Fibroblast of skin of scalp (primary cell): ENCODE measurements at places on chromosomes 1 and 21.
A peak's percentile ranks its signal among the peaks of the same experiment; 100 is the strongest.

DNA sequence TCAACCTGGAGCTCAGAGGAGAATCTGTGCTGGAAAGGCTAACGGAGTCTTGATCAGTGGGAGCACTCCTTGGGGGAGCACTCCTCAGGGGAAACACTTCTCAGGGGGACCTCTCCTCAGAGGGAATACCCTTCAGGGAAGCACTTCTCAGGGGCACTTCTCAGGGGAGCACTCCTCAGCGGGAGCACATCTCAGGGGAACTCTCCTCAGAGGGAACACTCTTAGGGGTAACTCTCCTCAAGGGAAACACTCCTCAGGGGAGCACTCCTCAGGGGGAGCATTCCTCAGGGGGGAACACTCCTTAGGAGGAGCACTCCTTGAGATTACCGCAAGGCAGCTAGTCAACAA lies 41.2 kb downstream of the CD2 start:
- no peak for DNase-seq

DNA sequence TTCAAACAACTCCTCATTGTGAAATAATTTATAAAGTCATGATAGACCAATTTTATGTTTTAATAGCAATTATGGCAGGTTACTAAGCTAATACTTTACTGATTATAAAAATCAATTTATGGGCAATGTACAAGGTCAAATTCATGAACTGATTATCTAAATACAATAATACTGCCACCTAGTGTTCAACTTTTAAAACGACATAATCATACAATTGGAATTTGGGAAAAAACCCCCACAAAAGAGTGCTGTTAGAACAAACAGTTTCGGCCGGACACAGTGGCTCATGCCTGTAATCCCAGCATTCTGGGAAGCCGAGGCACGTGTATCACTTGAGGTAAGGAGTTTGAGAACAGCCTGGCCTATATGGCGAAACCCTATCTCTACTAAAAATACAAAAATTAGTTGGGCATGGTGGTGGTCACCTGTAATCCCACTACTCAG lies 14.0 kb downstream of the GTF2B start:
- peak; percentile 37 for DNase-seq

DNA sequence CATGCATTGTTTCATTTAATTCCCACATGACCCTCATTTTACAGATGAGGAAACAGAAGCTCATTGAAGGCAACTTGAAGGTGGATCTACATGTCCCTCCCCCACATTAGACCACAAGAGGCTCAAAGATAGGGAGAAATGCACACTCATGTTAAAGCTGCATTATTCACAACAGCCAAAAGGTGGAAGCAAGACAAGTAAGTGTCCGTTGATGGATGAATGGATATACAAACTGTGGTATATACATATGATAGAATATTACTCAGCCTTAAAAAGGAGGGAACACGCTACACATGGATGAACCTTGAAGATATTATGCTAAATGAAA lies 149.7 kb upstream of the JUN start:
- DNase-seq, result peak; percentile 12

DNA sequence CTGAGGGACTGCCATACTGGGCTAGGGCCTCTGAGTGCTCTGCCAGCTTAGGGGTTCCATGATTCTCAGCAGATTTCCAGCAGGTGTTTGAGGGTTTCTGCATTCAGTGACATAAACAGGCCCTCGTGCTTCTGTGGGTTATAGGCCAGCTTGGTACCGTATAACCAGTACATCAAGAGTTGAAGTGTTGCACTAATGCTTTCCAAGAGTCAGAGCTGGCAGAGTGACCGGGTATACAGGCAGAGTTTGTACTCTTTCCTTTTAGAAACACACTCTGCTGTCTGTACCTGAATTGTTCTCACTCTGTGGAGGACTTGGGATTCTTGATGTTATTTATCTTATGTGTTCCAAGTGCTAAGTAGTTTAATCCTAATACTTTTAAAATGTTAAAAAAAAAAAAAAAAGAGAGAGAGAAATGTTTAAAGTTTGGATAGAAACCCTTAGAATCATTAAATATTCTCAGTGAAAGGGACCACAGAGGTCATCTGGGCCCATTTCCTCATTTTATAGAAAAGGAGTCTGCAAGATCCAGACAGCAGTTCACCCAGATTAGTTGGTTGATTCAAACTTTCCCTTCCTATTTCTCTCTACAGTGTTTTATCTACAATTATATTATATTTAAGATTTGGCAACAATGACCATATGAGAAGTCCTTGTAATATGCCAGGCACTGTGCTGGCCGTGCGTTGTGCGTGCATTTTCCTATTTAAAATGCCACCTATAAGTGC lies 325.8 kb downstream of the KIF26B start:
- no peak for DNase-seq

- DNase-seq, result no peak
Measured at GRCh38 chr1:45009956-45010854, 919 bp downstream of the HECTD3 start.

GRCh38 chr1:208997726-208998312 lies 585.7 kb upstream of the CAMK1G start:
- DNase-seq, result peak; percentile 42

GRCh38 chr21:33246506-33246905 lies 16.8 kb downstream of the IFNAR2 start:
- DNase-seq, result no peak

GRCh38 chr1:154405747-154406571 lies 816 bp downstream of the IL6R start:
- peak; percentile 71 for DNase-seq

DNA sequence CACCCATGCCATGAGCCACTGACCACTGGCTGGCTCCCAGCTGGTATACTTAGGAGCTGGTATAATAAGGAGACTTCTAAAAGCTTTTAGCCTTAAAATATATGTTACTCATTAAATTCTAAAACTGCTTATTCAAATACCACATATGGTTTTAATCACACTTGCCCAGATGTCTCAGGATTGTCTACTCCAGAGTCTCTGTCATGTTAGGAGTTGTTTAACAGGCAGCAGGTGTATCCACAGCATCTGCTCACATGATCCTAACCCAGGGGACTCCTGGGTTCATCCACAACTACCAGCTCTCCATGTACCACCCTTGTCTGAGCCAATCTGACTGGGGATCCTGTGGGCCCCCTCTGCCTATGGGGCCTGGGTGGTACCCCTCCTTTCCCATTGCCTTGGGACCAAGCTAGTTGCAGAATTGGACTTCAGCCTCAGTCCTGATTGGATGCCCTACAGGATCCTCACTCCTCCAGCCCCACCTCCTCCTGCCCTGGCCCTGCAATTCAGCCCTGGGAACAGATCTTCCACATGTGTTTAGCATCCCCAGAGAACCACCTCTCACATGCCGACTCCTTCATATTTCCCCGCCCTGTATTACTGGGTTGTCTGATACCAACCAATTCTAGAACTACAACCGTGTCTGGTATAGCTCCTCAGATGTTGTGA lies 61.3 kb downstream of the BCAR3 start:
- DNase-seq, result peak; percentile 73

- DNase-seq, result no peak
Measured at GRCh38 chr21:44752671-44753235, 41.4 kb upstream of the TSPEAR start.

DNA sequence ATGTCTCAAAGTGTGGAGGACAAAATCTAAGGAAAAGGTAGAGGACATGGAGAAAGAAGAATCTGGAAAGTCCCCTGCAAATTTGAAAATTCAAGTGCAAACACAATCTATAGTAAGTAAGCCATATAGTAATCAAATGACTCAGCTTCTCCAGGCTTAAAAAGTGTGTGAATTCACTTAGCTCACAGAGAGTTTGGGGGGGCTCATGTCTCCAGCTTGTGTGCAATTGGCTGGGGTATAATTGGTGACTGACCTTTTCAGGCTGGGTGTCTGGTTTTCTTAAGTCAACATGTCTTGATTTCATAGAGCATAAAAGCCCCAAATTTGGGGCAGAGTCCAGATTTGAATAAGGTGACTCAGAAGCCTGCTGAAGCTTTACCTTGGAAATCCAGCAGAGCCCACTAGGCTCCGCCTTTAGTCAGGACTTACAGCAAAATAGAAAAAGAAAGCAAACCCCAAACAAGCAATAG lies 8.6 kb downstream of the CLDN14 start:
- peak; percentile 79 for DNase-seq

DNA sequence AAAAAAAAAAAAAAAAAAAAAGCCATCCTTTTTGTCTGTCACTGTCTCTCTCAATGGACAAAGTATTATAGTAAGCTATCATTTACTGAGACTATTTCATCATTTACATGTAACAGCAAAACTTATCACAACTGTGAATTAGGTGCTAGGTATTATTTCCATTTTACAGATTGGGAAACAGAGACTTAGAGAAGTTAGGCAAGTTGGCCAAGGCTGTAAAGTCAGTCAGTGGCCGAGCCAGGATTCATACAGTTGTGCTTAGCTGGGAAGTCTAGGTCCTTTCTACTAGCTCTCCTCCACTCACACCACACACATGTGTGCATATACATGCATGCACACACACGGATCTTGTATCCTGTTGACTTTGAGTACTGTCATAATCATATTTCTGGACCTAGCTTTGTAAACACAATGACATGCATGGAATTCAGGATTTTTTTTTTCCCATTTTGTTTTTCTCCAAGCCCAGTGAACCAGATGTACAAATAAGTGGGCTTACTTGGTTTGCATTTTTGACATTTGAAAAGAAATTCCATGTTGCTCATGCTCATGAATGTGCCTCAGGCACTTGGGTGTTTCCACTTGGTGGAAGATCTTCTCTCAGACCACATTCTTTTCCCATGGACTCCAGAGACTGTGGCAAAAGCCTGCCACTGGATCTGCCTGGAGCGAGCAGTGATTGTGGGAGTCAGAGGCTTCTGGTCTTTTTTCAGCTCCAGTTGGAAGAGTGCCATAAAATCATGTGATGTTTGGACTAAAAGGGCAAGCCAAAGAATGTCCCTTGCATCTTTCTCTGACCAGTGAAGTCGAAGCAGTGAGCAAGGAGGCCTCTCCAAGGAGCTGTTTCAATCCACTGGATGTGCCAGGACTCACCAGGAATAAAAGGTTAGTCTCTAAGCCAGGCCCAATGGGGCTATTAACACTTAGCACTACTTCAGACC lies 61.7 kb upstream of the DNAJC6 start:
- peak; percentile 99 for DNase-seq

DNA sequence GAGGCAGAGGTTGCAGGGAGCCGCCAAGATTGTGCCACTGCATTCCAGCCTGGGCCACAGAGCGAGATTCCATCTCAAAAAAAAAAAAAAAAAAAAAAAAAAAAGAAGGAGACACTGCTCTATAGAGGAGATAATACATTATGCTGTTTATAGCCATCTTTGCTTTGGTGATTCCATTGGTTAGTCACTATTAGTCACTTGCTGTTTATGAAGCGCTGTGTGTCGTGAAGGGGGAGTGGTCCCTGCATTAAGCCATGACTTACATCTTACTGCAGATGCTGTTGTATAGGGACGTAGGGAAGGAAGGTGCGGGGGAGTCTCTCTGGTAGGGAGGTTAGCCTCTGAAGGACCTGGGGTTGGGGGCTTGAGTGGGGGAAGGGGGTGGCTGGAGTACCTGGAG lies 48.3 kb downstream of the HUNK start:
- DNase-seq, result peak; percentile 59

GRCh38 chr1:110680036-110680735 lies 5.4 kb upstream of the KCNA3 start:
- DNase-seq, result no peak

DNA sequence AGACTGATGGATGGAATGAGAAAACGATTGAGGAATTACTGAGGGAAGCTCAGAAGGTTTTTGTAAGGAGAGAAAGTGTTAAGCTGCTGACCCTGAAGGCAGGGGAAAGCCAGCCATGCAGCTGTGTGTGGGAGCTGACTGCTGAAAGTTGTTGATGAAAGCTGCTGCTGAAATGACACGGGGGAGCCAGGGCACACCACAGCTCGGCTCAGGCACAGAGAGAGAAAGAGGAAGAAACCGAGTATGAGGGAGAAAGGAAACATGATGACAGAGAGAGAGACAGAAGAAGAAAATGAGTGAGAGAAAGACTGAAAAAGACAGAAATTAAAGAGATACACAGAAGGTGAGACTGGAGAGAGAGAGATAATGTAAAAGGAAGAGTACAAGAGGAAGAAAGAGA lies 115.5 kb downstream of the LRRC53 start:
- DNase-seq, result no peak

- no peak for DNase-seq
Measured at GRCh38 chr1:233386336-233386735, 58.8 kb downstream of the MAP3K21 start.

- DNase-seq, result no peak
Measured at GRCh38 chr1:212981571-212982328, 31.4 kb downstream of the VASH2 start.
